Right cardiac atrium (tissue), 5 donors: ENCODE measurements at places on chromosomes 7 and 10. TPM values are rescaled to one million over a fixed set of nuclear protein-coding genes. Genes with fewer than 3 reads are reported as not detected.

- DNase-seq = peak; percentile 75
Measured at GRCh38 chr10:92590623-92591549, 2.0 kb upstream of the KIF11 start.

DNA sequence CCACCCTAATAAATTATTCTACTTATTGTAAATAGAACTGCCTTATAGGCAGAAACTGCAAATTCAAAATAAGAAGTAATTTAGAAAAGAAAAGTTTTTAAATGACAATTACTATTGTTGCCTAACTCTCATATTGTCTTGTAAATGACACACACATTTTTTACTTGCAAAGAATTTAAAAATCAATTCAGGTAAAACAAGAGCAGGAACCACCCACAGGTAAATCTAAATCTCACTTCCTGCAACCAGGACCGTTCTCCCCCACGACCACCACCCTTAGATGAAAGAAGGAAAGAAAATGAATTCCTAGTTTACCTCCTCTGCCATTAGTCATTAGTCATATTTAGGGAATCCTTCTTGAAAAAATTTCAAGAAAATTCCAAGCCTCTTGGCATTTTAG is 4.8 kb upstream of the AASS start:
- DNase-seq = no peak

DNA sequence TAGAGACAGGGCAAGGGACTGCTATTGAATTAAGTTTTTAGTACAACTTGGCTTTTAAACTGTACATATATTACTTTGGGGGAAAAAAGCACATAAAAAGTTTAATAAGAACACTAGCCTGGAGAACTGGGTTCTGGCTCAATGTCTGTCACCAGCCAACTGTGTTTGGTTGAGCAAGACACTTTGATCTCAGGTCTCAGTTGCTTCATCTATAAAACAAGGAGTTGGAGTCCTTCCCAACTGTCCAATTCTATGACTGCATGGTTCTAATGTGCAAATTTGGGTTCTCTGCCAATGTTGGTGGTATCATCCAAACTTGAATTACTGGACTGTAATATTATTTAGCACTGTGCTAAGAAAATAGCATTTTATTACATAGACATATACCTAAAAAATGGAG is 50.3 kb downstream of the ATXN7L1 start:
- no peak for DNase-seq

- peak; percentile 25 for DNase-seq
Measured at GRCh38 chr7:5315761-5316160, 33.0 kb downstream of the SLC29A4 start.

GRCh38 chr7:81956520-81956919 is 186.7 kb upstream of the HGF start:
- no peak for DNase-seq

DNA sequence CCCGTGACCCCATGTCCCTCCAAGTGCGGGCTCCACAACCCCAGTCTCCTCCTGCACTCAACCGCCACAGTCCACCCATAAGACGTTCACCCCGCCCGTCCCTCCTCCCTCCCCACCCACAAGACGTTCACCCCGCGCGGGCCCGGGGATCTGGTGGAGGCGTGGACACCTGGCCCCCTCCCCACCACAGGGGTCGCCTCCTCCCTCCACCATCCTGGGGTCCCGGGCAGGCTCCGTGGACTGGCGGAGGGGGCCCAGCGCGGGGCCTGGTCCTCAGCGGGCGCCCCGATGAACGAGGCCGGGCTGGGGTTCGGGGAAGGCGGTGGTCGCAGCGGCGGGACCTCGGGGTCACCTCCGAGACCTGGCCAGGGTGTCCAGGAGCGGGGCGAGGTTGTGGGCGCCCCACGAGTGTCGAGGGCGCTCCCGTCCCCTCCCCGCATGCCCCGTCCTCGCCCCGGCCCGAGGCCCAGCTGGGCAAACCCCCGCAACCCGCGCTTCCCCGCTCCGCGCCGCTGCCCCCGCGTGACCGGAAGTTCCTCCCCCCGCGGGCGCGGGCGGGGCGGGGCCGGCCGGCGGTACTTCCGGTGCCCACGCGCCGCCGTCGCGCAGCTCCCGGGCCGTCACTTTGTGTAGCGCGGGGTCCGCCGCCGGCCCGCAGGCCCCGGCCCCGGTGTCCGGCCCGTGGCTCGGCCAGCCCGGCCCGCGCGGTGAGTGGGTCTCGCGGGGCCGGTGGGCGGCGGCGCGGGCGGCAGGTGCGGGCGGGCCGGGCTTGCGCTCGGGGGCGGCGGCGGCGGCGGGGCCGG is at the start of gene ZNF316:
Gene ZNF316, plus strand, starts transcription at position 578 of the 803 bp plus-strand sequence. CDS start 5,092 bp downstream, outside the sequence.
- DNase-seq = peak; percentile 89

GRCh38 chr10:3813986-3814837 is 29.2 kb upstream of the KLF6 start:
- peak; percentile 50 for DNase-seq

DNA sequence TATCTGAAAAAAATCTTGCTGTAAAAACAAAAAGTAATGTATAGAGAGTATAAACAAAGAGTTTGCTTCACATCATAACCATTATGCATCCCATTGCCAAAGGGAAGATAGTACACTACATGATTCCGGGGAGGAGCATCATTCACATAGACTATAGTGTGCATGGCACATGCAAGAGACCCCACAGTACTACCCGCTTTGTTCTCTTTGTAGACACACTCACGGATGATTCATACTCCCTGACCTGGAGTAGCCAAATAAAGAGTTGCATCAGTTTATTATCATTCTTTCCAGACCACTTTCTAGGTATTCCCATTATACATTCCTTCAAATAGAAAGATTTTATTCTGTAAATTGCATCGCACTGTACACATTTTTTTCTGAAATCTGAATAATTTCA is 356.9 kb downstream of the PCDH15 start:
- DNase-seq = no peak

DNA sequence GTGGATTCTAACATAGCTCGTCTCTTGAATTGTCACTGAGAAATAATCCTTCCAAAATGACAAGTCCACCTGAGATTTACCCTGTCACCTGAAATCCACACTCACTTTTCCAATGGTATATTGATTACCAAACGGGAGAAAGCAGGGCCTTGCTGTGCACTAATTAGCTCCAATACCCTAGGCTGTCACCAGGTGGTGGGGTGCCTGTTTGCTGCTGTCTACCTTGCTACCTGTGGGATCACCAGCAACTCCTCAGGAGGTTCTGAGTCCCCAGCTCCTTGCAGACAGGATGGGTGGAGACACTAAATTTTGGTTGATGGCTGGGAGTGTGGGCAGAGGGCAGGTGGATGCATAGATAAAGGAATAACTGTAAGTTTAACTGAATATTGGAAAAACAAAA is 237.2 kb upstream of the ZNF32 start:
- DNase-seq = no peak

- DNase-seq = no peak
Measured at GRCh38 chr7:152355474-152356057, 80.2 kb downstream of the KMT2C start.

DNA sequence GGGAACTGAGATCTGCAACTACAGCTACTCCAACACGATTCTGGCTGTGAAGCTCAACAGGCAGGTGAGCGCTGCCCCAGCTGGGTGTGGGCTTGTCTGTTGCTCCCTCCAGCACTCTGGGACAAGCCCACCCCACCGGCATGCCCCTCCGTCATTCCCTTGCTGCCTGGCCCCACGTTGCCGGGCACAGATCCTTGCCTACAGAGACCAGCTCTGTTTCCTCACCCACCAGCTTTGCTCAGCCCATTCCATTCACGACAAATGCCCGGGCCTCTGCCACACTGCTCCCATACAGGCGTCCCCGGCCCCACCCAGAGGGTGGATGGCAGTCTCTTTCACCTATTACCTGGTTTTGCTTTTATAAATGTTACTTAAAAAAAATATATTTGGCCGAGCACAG is 24.6 kb downstream of the WIPI2 start:
- DNase-seq = no peak

DNA sequence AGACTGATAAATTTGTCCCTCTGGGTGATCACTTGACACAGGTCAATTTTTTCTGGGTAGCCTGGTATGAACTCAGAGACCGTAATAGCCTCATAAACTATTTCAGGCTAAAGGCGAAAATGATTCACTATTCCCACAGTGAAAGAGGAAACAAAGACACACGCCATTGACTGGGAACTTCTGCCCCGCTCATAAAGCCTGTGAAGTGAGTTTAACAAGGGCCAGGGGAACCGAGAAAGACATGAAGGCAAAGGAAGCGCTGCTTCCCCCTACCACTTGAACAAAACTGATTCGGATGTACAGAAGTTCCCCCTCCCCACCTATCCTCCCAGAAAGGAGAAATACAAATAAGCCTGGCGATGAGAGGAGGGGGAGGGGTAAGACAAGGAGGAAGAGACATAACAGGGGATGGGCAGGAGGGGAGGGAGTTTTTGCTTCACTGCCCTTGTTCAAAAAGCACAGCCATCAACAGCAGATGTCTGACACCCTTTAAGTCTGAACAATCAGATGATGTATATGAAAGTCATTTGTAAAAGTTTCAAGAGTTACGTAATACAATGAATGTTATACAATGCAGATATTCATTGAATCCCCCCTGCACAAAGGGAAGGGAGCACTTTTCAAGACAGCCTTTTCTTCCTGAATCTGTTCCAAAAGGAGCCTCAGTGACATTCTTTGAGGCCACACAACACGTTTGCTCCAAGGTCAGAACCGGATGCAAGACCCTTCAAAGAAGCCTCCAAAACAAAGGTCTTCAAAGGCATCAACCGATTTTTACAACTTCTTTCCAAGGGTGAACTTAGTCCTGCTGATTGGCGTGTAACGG is 734 bp downstream of the ABCB4 start:
- no peak for DNase-seq

DNA sequence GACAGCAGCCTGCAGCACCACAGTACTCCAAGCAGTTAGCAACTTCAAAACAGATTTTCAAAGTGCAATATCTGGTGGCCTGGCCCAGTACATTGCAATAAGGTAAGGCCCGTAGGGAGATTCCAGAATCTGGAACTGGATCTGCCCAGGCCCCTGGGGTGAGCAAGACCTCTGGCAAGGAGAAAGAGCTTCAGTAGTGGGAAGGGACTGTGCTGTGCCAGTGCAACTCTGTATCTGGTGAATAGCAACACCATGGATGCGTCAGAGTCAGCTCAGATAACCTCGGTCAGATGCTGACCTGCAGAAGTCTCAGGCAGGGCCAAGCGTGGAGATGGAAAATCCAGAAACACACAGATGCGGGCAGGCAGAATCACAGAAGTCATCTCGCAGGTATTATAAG is 30.3 kb downstream of the ELMO1 start:
- DNase-seq = no peak

DNA sequence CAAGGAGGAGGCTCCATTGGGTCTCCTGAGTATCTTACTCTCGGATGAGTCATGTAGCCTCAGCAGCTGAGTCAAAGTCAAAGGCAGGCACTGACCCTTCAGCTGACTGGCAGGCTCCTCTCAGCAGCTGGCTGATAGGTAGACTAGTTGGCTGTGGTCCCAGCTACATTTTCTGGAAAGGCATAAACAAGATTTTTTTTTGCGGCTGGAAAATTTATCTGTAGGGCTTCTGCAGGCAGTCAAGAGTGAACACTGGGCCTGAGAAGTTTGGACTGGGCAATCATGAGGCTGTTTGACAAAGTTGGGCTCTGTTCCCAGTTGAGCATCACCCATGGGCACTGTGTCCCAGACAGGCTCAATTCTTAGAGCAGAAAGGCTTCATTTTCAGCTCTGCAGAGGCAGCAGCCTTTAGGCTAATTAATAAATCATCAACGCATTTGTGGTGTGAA is 796.2 kb downstream of the CCSER2 start:
- no peak for DNase-seq

DNA sequence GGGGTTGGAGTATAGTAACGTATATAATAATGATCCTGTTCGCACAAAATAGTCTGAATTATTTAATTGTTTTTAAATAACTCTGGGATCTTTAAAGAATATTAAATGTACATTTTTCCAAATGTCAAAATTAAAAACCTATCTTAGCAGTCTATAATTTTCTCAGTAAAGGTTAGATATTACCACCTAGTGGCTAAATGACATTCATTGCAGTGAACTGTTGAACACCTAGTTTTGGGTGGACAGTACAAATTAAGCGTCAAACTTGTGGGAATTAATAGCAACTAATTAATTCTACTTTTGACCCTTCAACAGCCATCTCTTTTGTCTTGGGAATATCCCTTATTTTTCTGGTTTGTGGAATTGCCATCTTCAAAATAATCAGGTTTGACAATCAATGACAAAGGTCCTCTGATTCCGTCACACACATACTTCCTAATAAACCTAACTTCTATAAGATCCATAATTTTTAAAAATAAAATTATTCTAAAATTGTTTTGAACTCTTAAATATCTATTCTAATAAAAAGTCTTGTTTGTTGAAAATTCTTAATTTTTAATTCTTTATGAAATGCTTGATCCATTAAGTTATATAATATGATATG is 165.7 kb downstream of the SEMA3D start:
- no peak for DNase-seq

DNA sequence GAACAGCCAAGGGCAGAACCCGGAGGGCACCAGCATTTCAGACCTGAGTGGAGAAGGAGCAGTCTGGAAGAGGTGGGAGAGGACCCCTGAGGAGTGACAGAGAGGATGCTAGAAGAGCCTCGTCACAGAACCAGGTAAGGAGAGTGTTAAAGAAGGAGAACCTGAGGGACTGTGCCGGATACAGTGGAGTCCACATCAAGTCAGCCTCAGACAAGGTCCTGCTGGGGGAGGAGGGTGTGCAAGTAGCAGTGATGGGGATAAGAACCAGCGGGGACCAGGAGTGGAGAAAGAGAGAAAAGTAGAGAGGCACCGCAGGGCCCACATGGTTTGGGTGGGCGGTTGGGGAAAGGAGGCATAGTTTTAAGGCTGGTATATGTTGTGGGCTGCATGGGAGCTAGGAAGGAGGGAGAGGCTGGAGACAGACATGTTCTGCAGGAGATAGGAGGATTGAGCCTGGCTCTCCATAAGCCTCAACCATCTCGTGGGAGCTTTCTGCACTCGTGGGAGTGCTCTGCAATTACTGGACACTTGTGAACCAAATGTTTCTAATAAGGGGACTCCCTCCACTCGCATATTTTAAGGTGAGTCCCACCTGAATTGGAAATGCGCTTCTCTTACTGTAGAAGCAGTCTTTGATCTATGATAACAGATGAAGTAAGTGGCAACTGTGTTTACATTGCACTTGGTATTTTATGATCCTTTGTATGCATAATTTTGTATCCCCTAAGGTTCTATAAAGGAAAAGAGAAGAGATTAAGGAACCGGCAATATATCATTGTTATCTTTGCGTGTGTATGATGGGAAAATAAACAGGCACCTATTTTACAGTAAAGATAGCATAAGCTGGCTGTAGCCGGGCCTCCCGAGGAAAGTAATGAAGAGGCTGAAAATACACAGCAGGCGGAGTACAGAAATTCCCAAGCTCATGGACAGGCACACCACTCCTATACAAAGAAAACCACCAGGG is 154.8 kb downstream of the ADAM12 start:
- no peak for DNase-seq

DNA sequence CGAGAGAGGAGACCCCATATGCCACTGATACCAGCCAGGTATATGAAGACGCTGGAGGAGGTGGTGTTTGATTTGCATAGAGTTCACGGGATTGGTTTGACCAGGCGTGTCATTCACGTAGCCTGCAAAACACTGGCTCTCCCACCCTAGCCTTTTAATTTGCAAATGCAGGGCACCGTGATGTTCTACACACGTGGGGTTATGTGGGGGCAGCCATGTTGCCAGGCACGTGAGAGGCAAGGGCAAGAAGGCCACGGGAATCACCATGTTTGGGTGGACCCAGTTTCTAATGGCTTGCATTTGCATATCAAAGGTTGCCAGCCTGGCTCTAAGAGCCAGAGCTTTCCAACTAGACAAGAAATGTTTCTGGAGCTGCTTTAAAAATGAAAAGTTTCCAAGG is 117.2 kb upstream of the LYZL1 start:
- no peak for DNase-seq

Gene EBF3
- polyA plus RNA-seq = 8.5 TPM

Gene ASIC3
- polyA plus RNA-seq = 5.3 TPM

Gene HTRA1
- polyA plus RNA-seq = 46.1 TPM

Gene DNAJB12
- 25.8 TPM for polyA plus RNA-seq

Gene IGFBP1
- polyA plus RNA-seq = 0.14 TPM

Gene FAM241B
- polyA plus RNA-seq = 5.6 TPM
